ENCODE measurements at places on chromosomes 4 and X.

GRCh38 chr4:74173321-74173720 is 15.4 kb downstream of the MTHFD2L start:
- H3K4me1 ChIP-seq, result no peaks in the 10 kb centered on the region
- H3K36me3 ChIP-seq, result no peaks in the 10 kb centered on the region
- no peak for DNase-seq
- no peak overlapping the region for H3K4me3 ChIP-seq

- H3K4me1 ChIP-seq, result no peaks in the 10 kb centered on the region
- DNase-seq, result no peak
- no peaks in the 10 kb centered on the region for H3K36me3 ChIP-seq
Measured at GRCh38 chr4:37268319-37268718, 23.8 kb downstream of the NWD2 start.

DNA sequence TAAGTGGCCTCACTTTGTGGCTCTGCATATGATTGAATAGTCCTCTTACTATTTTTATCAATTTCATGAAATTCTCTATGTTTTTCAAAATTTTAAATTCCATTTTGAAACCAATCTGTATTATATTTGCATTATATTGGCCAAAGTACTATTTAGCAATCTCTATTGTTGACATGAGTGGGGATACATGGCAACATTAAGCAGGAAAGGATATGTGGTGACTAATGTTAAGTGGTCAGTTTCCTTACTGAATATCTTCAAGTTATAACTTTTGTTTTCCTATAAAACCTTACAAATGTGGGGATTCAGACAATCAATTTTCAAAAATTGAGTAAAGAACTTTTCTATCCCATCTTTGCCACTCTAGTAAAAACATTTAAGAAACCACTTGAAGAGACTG is 10.2 kb downstream of the BBS7 start:
- H3K27ac ChIP-seq, result no peak overlapping the region
- no peaks in the 10 kb centered on the region for H3K27me3 ChIP-seq
- H3K4me1 ChIP-seq, result no peaks in the 10 kb centered on the region
- no peak overlapping the region for H3K4me3 ChIP-seq
- peaks cover 39% of the 10 kb centered on the region for H3K36me3 ChIP-seq

DNA sequence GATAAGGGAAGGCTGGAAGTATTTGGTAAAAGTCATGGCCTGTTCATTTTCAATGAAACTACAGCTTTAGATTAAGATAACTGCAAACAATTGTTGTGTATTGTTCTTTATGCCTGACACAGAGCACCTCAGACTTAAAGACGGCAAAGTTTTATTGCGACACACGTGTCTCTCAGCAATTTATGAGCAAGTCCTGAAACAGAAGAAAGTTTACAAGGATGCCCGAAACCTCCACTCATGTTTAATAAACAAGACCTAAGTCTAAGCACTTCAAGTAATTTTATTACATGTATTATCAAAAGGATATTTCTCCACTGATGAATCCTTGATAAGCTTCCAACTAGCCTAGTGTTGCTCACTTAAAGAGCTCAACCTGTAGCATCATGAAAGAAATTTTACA is 51.0 kb downstream of the DHX15 start:
- no peak for DNase-seq
- no peak overlapping the region for H3K27ac ChIP-seq
- no peaks in the 10 kb centered on the region for H3K27me3 ChIP-seq
- peaks cover 3% of the 10 kb centered on the region for H3K4me1 ChIP-seq
- no peak overlapping the region for H3K4me3 ChIP-seq

DNA sequence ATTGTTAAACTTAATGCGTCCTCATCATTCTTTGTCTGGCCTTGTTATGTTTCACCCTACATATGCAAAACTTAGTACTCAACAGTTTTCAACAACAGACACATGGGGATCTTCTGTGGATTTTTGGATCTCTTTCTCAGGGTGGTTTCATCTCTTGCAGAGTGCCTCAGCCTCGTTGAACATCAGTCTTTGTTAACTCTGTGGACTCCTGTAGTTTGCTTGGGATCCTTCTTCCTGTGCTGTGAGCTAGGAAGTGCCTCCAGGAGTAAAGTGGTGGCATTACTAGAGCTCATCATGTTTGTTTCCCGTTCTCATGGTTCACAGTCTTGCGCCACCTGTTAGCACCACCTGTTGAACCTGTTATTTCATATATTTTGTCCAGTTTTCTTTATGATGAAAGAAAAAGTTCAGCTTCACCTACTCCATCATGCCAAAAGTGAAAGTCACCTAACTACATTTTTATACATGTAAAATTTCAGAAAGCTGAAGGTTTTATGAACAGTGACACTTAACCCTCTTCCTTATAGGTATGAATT is 27.5 kb upstream of the NDUFC1 start:
- no peak overlapping the region for H3K27ac ChIP-seq
- peaks cover 8% of the 10 kb centered on the region for H3K36me3 ChIP-seq
- H3K4me3 ChIP-seq, result no peak overlapping the region
- no peaks in the 10 kb centered on the region for H3K4me1 ChIP-seq
- no peaks in the 10 kb centered on the region for H3K27me3 ChIP-seq

- H3K27me3 ChIP-seq, result no peaks in the 10 kb centered on the region
- no peak overlapping the region for H3K27ac ChIP-seq
- H3K4me3 ChIP-seq, result no peak overlapping the region
- H3K36me3 ChIP-seq, result no peaks in the 10 kb centered on the region
Measured at GRCh38 chr4:109134921-109135320, 167.5 kb downstream of the COL25A1 start.

- peak overlapping the region; percentile 61 for H3K4me3 ChIP-seq
- no peaks in the 10 kb centered on the region for H3K36me3 ChIP-seq
- no peak for DNase-seq
- H3K27me3 ChIP-seq, result no peaks in the 10 kb centered on the region
- no peak overlapping the region for H3K27ac ChIP-seq
- no peaks in the 10 kb centered on the region for H3K4me1 ChIP-seq
Measured at GRCh38 chrX:64395568-64395929, 297 bp upstream of the MTMR8 start.

DNA sequence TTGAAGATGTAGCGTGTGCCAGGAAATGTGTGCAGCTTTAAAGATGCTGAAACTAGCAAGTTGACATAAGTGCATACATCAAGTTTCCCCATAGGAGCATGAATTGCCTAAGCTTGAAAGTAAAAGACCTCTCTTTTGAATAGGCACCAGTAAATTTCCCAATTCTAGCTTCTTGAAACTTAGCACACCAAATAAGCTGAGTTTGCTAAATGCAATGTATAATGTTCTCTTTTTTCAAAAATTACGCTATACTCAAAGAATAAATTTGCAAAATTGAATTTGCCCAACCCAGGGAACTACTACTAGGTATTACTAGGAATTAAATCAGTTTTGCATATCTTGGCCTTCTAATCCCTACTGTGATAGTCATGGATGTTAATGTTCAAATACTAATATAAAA is 923.9 kb upstream of the LCORL start:
- H3K4me1 ChIP-seq, result no peaks in the 10 kb centered on the region
- no peak overlapping the region for H3K27ac ChIP-seq
- no peak overlapping the region for H3K4me3 ChIP-seq
- no peak for DNase-seq
- H3K36me3 ChIP-seq, result no peaks in the 10 kb centered on the region
